ENCODE measurements at places on chromosomes 5 and 9.

DNA sequence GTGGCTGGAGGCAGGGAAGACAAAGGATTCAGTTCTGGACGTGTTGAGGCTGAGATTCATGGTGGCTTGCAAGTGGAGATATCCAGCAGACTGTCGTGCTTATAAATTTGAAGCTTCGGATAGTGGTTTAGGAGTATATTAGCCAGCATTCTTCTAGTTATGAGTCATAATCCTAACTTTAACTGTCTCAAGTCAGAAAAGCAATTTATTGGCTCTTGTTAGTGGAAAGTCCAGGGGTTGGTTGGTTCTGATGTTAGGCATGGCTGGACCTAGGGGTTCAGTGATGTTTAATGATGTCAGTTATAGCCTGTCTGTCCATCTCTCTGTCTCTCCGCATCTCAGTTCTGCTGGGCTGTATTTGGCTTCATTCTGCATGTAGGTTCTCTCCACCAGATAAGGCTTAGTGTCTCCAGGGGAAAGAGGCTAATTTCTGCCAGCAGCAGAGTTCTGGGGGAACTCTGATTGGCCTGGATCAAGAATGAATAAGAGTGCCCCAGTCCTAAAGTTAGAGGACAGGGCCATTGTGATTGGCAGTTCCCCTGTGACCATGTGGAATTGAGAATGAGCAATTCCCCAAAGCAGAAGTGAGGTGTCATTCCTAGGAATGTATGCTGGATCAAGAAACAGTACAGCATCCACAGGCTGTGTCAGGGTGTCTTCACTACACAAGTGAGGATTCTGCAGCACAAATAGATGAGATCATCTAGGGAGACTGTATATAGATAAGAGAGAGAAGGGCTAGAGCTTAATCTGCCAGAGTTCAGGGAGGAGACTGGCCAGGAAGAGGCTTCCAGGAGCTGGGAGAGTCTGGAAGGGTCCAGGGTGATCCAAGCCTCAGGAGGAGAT is 72.9 kb upstream of the SHB start:
- peak; percentile 77 for DNase-seq

- DNase-seq: peak; percentile 62
Observed at GRCh38 chr5:145554399-145554798, 280.7 kb downstream of the PRELID2 start.

- no peak for DNase-seq
Observed at GRCh38 chr5:1124205-1125029, 12.6 kb upstream of the SLC12A7 start.

- peak; percentile 64 for DNase-seq
Observed at GRCh38 chr5:151345808-151346478, 1.4 kb downstream of the SLC36A2 start.

- DNase-seq: peak; percentile 23
Observed at GRCh38 chr9:7780261-7780988, 19.2 kb downstream of the DMAC1 start.

- no peak for DNase-seq
Observed at GRCh38 chr5:177550122-177550521, 4.2 kb downstream of the FAM193B start.

- DNase-seq: no peak
Observed at GRCh38 chr5:73126381-73126780, 6.0 kb downstream of the TMEM171 start.

DNA sequence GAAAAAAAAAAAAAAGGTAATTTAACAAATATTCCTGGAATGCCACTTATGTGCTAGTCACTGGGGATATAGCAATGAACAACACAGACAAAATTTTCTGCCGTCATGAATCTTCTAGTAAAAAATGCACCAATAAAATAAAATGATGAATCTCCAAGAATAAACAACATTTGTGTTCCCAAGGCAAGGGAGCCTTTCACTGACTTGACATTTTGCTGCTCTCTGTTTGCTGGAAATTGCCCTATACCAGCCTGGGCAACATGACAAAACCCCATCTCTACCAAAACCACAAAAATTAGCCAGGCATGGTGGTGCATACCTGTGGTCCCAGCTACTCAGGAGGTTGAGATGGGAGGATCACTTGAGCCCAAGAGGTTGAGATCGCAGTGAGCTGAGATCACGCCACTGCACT is 64.5 kb upstream of the ERBIN start:
- DNase-seq: peak; percentile 65

DNA sequence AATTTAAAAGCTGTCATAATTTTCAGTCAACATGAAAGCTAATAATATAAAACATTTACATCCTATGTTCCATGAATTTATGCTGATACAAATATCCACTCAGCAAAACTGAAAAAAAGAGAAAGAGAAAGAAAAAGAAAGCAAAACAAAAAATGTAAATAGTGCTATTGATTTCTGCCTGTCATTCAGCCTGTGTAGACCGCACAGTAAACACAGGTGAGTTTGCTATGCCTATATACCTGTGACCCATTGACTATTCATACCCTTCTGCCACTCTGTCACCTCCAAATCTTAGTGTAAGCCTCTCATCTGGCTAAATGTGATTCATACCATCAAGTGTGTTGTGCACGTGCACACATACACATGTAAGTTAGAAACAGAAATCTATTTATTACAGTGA is 359.0 kb upstream of the RORB start:
- no peak for DNase-seq

DNA sequence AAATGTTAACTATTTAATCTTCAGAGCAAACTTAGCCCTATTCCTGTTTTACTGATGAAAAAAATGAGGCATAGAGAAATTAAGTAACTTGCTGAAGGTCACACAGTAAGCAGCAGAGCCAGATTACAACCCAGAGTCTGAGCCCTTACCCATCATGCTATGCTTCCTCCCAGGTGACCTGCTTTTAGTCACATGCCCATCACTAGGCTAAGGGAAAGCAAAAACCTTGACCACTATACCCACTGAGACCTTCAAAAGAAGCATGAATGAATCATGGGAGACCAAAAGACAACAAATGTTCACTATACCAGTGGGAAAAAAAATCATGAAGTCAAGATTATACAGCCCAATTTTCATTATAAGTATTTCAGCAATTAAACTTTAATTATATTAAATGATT is 5.3 kb upstream of the HAUS6 start:
- DNase-seq: no peak

GRCh38 chr5:64612344-64612961 is 77.8 kb upstream of the SHISAL2B start:
- DNase-seq: peak; percentile 73

GRCh38 chr5:72648480-72648879 is 141.3 kb upstream of the ZNF366 start:
- DNase-seq: peak; percentile 27

DNA sequence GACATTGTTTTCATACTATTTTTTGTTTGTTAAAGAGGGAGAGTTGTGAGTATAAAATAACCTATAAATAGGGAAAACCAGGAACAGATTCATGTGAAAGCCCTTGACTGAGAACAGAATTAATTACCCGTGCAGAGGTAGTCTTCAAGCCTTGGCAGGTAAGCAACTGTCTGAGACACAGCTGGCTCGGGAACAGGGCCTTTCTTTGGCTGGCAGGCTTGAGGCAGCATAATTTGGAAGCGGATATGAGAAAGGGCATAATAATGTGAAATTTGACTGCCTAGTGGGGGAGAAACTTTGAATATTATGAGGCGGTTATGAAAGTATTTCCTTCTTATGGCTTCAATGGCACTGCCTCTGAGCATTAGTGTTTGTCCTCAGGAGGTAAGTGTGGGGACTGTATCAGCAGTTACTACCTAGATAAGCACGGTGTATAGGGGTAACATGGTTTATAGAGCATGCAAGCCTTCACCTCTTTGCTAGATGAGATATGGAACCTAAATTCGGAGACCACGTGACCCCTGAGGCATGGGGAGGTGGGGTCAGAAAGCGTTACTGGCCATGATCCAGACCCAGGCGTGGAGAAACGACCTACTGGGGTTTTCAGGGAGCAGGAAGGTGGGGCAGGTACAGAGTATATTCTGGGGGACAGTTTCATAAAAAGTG is 210.2 kb upstream of the GAS1 start:
- DNase-seq: no peak

DNA sequence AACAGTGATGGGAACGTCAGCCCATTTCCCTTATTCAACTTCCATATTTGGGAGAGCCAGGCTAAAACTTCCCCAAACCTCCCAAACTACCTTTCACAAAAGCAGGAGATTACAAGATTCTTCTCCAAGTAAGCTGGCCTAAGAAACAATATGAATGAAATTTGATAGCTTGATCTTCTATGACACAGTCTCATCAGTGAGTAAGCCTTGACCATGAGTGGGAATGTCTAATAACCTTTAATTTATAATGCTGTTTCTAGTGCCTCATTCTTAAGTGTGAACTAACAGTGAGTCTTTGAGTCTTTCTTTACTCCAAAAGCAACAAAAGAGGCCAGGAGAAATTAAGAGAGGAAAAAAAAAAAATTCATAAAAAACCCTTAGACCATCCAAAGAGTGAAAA is 1379.9 kb downstream of the EFNA5 start:
- DNase-seq: no peak

DNA sequence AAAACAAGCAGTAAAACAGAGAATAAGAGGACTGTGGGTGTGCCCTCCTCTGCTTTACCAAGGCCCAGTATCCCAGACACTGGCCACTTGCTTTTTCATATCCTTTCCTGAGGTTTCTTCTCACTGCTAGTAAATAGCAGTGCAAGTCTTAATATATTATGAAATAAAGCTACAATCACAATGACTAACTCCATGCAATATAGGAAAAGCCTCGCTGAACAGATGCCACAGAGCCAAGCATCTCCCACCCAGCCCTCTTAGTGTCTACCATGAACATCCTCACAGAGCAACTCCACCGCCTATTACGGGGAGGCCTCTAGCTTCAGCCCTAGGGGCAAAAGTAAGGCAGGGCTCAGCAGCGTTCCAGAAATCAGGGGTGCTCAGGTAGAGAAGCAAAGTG is 130.7 kb upstream of the LHFPL2 start:
- DNase-seq: no peak

DNA sequence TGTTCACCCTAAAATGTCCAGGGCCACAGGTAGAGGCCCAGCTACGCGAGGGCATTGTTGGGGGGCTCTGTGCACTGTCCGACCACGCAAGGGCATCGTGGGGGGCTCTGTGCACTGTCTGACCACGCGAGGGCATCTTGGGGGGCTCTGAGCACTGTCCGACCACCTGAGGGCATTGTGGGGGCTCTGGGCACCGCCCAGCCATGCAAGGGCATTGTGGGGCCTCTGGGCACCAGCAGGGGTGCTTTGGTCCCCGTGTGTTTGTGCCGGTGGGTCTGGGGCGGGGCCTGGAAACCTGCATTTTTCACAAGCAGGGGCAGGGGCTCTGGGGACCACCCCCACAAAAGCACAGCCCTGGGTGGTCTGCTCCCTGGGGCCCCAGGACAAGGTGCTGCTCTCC is 41.5 kb upstream of the RXRA start:
- no peak for DNase-seq

GRCh38 chr5:176785184-176786145 is 24.9 kb upstream of the UNC5A start:
- DNase-seq: no peak

DNA sequence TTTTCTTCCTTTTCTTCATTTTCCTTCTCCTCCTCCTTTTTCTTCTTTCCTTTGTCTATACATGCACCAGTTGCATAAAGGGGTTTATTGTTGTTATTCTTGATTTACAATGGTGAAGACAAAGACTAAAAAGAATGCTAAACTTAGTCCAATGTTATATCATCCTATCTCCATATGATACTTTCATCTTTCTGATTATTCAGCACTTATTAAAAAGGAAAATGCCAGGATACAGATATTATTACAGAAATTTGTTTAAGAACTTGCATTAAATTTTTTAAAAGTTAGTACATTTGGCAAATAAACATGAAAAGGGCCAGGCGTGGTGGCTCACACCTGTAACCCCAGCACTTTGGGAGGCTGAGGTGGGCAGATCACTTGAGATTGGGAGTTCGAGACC is 1074.9 kb downstream of the EFNA5 start:
- no peak for DNase-seq
